ENCODE measurements at places on chromosomes 6 and 20.

GRCh38 chr6:97440590-97441176 is 157.7 kb upstream of the MMS22L start:
- no peak for DNase-seq

- peak; percentile 88 for DNase-seq
Measured at GRCh38 chr6:157323255-157323965, at the start of gene TMEM242. Gene TMEM242, minus strand, starts transcription at chr6:157323519. Its CDS starts 20 bp downstream, at chr6:157323499.

DNA sequence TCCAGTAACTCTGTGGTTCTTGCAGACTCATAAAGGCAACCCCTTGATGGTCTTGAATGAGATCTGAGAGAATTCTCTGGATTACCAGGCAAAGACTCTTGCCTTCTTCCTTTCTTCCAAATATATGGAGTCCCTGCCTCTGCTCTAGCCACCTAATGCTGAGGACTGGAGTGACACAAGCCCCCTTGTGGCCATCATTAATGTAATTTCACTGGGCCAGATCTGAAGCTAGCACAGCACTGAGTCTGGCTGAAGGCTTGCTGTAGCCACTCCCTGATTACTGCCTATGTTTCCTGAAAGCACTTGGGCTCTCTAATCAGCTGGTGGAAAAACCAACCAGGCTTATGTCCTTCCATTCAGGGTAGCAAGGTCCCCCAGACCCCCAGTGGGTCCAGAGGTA is 559.3 kb upstream of the IRAK1BP1 start:
- DNase-seq = no peak

GRCh38 chr20:50915424-50915823 is 15.8 kb downstream of the ADNP start:
- DNase-seq = no peak

GRCh38 chr6:19303383-19303782 is 533.8 kb upstream of the ID4 start:
- DNase-seq = no peak

DNA sequence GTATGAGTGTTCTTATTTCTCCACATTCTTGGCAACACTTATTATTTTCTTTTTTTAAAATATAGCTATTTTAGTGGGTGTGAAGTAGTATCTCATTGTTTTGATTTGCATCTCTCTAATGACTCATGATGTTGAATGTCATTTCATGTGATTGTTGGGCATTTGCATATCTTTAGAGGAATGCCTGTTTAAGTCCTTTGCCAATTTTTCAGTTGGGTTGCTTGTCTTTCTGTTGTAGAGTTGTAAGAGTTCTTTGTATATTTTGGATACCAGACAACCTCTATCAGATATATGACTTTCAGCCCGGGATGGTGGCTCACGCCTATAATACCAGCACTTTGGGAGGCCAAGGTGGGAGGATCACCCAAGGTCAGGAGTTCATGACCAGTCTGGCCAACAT is 5.1 kb upstream of the POPDC3 start:
- DNase-seq = no peak

- no peak for DNase-seq
Measured at GRCh38 chr6:100171533-100172321, 177.7 kb upstream of the MCHR2 start.

DNA sequence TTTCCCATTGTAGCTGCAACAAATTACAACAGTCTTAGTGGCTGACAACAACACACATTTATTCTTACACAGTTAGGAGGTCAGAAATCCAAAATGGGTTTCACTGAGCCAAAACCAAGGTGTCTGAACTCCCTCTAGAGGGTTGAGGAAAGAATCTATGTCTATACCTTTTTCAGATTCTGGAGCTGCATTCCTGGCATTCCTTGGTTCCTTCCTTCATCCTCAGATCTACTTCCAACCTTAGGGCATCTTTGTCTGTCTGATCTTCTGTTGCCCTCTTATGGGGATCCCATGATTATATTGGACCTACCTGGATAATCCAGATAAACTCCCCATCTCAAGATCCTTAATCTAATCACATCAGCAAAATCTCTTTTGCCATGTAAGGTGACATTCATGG is 540.9 kb upstream of the MAP3K7 start:
- DNase-seq = no peak

GRCh38 chr20:10067321-10067720 is 32.5 kb downstream of the ANKEF1 start:
- no peak for DNase-seq

DNA sequence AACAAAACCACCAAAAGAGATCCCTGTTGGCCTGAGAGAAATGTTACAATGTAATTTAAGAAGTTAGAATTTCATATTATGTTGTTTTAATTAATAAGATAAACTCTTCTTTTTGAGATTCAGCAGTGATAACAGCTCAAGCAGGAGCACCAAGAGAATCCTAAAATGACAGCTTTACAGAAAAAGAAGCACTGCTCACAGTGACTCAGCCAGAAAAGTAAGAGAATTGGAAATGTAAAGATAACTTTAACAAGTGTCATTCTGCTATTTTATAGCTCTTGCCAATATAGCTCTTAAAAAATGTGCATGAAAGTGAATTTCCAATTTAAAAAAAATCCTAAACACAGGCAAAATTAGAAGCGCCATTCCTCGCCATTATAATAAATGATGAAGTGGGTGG is 111.3 kb downstream of the UBE3D start:
- no peak for DNase-seq

- no peak for DNase-seq
Measured at GRCh38 chr6:51675020-51675921, 412.1 kb downstream of the PKHD1 start.

DNA sequence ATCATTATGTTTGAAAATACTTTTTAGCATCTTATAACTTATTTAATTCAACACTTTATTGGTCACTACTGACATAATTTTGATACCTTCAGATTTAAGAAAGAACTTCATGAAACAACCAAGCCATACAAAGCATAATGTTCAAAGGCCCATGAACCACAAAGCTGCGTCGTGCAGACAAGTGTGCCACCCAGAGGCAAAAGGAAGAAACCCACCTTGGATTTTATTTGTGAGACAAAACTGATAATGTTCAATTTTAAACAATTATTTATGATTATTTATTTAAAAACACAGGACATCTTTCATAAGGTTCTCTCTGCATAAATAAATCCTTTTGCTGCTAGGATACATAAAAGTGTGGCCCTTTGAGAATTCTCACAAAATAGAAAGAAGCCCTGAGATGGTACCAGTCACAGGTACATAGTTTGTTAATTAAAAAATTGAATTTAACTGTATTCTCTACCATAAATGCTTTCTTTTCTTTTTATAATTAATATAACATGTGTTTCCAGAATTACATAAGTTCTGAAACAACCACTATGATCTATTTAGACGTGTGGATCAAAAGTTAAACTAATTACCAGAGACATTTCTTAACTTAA is 143.7 kb downstream of the RALGAPA2 start:
- DNase-seq = peak; percentile 15

DNA sequence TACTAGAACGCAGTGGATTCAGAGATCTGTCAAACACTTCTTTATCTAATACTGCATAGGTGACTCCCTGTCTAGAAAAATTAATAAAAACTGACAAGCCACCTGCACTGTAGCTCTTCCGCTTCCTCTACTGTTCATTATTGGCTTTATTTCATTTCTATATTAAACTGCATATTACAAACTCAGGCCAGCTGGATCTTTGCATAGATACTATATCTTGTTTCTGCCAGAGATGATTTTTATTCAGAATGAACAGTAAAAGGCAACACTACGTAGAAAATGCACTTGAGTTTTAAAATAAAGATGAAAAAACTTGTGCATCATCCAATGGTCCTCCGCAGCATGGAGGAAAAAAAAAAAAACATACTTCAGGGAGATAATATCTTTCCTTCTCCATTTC is 508.3 kb downstream of the PRKN start:
- no peak for DNase-seq

GRCh38 chr20:15596220-15596890 is 976.9 kb downstream of the KIF16B start:
- DNase-seq = no peak

DNA sequence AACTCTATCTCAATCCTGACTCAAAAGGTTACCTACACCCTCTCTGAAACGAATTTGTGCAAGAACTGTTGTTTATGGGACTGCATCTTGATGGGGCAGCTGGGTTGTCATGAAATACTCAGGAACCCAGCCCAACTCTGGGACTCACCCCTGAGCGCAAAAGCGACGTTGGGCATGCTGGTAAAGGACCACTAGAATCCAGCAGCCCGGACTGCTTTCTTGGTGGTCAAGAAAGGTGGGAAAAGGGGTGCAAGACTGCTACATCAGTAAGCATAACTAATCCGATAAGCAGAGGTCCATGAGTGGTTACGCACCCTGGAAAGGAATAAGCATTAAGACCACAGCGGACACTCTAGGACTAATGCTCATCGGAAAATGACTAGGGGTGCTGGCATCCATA is 6.3 kb upstream of the PRR18 start:
- no peak for DNase-seq

DNA sequence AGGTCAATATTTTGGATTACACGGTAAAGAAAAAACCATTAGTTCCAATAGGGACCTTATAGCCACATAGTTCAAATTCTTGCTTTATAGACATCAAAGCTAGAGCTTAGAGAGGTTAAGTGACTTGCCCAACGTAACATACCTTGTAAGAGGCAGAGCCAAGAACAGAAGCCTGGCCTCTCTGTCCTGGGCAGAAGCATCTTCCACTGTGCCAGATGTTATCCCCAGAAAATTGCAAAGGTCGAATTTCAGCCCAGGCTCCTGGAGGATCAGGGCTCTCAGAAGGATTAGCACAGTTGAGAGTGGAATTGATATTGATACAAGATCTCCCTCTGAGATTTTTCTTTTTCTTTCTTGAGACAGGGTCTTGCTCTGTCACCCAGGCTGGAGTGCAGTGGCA is 6.1 kb downstream of the SMIM28 start:
- DNase-seq = no peak

GRCh38 chr6:135233686-135234491 is 52.8 kb downstream of the MYB start:
- DNase-seq = no peak

- no peak for DNase-seq
Measured at GRCh38 chr6:31651602-31652191, 764 bp downstream of the BAG6 start.

GRCh38 chr6:52887910-52888524 is 21.5 kb downstream of the GSTA3 start:
- no peak for DNase-seq

DNA sequence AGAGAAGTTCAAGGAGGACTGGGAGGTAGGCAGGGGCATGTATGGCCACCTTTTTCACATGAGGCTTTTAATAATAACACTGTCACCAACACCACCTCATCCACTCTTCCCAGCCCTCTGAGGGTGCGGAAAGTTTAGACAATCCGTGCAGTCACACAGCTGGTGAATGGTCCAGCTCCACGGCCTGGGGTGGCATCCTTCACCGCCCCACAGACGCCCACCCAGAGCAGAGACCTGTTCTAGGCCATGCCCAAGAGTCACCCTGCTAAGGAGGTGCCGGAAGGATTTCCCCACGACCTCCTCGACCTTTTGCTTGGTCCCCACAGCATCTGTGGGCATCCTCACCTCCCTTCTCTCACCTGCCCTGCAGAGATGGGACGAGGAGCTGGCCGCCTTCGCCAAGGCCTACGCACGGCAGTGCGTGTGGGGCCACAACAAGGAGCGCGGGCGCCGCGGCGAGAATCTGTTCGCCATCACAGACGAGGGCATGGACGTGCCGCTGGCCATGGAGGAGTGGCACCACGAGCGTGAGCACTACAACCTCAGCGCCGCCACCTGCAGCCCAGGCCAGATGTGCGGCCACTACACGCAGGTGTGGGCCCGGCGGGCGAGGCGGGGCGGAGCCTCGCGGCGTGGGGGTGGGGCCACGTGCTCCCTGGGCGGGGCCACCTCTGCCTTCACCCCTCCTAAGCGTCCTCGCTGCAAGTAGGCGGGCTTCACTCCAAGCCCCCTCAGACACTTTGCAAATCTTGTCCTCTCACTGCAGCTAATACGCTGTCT is 4.4 kb downstream of the PI16 start:
- no peak for DNase-seq

- peak; percentile 62 for DNase-seq
Measured at GRCh38 chr20:32832664-32833063, 12.9 kb downstream of the MAPRE1 start.

DNA sequence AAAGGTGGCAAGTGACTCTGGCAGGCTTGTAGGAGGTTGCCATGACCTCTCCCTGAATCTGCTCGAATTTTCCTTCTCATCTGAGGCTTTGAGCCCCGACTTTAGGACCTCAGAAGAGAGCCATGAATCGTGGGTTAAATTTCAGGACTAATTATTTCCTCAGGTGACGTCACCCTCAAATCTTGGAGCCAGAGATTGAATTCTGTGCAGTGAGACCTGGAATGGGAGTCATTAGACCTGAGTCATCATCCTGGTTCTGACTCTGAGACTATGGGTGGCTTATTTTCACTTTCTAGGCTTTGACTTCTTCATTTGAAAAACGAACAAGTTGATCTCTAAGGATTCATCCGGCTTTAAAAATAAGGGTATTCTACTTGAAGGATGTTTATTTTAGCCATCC is 48.5 kb upstream of the PDYN start:
- DNase-seq = no peak

GRCh38 chr6:48641544-48641943 is 530.5 kb upstream of the PTCHD4 start:
- no peak for DNase-seq

- DNase-seq = no peak
Measured at GRCh38 chr6:136886091-136886490, 36.0 kb upstream of the SLC35D3 start.

DNA sequence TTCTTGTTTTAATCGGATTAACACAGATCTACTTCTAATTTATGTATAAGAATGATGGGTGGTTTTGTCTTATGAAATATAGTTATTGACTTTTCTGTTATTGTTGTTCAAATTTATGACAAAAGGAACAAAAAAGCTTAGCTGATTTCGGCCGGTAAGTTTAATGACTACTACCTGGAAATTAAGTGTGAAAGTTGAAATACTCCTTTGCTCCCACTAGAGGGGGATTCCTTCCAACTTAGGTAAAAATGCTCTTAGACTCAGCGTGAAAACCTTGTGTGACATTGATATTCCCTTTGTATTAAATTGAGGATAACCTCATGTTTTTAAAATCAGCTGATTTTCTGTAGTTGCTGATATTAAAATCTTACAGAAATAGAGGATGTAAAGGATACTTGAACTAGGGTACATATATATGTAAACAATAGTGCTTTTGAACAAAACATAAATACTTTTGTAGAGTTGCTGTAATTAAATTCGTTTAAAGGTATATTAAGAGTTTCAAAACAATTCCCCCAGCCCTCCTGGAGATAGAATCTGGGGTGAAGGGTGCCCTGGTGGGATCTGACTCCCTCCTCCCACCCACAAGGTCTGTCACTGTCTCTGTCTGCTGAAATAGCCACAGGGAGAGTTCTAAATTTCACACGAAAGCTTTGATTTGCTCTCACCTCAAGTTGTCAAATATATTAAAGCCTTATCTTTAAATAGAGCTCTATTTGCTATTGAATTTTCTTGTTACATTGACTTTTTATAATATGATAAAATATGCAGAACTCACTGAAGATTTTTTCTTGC is 257.5 kb downstream of the ARID1B start:
- DNase-seq = no peak

GRCh38 chr6:134464690-134465411 is 146.9 kb upstream of the SGK1 start:
- no peak for DNase-seq

- DNase-seq = no peak
Measured at GRCh38 chr6:113893866-113894265, 36.7 kb downstream of the MARCKS start.

Measured in CD8-positive, alpha-beta T cell (primary cell).